Activated naive CD4-positive, alpha-beta T cell treated with anti-CD3 and anti-CD28 coated beads, Interleukin-2, amount 50 U/mL, for 72 hours (primary cell): ENCODE measurements at places on chromosomes 13 and 19.
A peak's percentile ranks its signal among the peaks of the same experiment; 100 is the strongest.

- DNase-seq = no peak
Measured at GRCh38 chr13:114145256-114145655, 12.8 kb upstream of the RASA3 start.

DNA sequence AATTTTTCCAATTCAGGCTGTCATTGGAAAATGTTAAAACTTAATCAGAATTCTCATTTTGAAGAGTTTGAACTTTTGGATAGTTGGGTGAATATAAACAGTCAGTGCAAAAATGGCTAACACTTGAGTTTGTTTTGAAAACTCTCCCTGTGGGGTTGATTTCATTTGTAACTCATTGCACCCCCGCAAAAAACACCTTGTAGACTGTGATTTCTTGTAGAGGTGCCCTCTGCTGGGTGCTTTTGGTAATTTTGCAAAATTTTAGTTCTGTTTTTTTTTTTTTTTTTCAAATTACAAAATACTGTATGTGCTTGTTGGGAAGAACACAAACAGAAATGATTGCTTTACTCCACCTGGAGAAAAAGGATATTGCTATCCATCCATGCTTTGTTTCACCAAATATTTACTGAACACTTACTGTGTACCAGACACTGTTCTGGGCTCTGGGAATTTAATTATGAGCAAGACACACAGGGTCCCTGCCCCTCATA, 28.2 kb upstream of the GPI start:
- peak; percentile 43 for DNase-seq

DNA sequence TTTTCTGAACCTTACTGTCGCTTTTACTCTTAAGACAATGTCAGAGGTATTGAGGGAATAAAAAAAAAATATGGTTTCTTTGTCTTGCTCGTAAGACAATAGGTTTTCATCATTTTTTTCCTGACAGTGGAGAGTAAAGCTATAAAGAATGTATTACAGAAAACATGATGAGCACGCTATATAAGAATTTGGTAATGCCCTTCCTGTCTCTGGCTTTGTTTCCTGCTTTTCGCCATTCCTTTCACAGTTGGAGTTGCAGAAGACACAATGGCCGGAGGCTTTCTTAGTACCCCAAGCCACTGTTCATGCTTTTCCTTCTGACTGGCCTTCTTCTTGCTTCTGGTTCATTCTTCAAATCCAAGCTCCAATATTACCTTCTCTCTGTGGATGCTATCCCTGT, 101.0 kb upstream of the DACH1 start:
- DNase-seq = no peak

GRCh38 chr13:111941845-111942447, 125.0 kb upstream of the SOX1 start:
- no peak for DNase-seq

DNA sequence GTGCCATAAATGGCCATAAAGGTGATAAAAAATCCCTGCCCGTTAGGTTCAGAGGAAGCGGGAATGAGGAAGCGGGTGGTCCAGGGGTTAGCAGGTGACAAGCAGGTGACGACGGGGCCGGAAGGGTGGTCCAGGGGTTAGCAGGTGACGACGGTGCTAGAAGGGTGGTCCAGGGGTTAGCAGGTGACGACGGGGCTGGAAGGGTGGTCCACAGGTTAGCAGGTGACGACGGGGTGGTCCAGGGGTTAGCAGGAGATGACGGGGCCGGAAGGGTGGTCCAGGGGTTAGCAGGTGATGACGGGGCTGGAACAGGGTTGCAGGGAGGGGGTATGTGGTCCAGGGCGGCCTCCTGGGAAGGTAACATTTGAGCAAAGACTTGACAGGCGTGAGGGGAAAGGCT, 6.3 kb downstream of the PRSS57 start:
- no peak for DNase-seq

DNA sequence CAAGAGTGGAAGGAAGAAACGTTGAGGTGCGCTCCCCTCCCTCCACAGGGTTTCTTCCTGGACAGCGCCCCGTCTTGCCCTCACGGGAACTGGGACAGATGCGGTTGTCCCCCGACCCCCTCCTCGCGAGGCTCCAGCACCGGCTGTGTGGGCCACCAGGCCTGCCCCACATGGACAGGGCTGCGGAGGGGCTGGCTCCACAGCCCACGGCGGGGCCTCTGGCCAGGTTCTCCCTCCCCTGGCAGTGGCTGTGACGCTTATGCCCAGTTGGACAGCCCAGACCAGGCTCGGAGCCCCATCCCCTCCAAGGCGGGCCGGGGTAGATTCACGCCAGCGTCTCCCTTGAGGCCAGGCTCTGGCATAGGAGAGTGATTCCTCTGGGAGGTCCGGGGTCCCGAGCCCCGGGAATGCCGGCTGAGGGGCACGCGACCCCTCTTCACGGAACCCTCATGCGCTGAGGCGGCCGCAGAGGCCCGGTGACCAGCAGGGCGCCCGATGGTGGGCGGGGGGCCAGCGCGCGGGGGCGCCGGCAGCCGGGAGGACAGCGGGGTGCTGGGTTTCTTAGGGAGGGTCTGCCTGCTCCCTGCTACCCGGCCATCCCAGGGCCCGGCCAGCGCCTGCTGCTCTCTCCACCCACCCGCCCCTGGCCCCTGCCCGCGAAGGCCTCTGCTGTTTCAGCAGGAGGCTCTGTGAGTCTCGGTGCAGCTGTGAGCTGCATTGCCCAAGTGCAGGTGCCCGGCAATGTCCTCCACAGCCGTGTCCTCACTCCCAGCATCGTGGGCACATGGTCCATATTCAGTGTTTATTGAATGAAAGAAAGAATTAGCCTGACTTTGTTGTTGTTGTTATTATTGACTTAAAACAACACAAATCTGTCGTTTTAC, 20.3 kb upstream of the GAS6 start:
- no peak for DNase-seq

- DNase-seq = no peak
Measured at GRCh38 chr13:94470126-94470525, 9.4 kb downstream of the DCT start.

DNA sequence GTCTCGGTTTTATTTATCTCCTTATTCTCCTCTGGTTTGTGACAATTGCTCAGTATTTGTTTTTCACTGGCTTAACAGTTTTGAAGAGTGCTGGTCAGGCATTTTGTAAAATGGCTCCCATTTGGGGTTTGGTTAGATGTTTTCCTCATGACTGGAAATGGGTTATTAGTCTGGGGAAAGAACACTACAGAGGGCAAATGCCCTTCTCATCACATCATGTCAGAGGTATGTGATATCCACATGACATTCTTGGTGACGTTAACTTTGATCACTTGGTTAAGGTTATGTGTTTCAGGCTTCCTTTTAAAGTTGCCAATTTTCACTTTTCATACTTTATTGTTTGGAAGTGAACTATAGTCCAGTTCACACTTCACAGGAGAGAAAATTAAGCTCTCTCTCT, 74.8 kb upstream of the KLHL1 start:
- DNase-seq = no peak

GRCh38 chr13:111292710-111293485, 27.5 kb upstream of the TEX29 start:
- no peak for DNase-seq
